Heart right ventricle (tissue), 16 donors: ENCODE measurements at places on chromosomes 12 and 14. TPM values are rescaled to one million over a fixed set of nuclear protein-coding genes. Genes with fewer than 3 reads are reported as not detected.
A peak's percentile ranks its signal among the peaks of the same experiment; 100 is the strongest.

DNA sequence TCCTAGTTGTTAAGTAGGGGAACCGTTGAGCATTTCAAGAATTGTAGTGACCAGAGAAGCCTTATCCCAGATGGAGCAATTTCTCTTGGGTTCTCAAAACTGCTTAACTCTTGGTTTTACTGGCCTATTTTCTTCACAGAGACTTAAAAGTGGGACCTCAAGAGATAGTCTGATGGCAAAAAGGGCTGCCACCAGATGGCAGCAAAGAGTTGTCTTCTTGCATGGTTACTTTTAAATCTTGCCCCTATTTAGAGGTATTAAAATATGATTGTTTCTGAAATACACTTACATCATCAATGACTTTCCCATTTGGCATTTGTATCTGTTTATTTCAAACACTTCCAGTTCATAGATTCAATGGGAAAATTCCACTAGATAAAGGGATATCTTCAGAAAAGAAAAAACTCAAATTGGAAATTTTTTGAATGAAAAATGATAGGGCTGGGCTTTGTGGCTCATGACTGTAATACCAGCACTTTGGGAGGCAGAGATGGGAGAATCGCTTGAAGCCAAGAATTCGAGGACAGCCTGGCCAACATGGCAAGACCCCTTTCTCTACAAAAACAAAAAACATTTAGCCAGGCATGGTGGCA lies 69.9 kb upstream of the CNTN1 start:
- DNase-seq: peak; percentile 16

DNA sequence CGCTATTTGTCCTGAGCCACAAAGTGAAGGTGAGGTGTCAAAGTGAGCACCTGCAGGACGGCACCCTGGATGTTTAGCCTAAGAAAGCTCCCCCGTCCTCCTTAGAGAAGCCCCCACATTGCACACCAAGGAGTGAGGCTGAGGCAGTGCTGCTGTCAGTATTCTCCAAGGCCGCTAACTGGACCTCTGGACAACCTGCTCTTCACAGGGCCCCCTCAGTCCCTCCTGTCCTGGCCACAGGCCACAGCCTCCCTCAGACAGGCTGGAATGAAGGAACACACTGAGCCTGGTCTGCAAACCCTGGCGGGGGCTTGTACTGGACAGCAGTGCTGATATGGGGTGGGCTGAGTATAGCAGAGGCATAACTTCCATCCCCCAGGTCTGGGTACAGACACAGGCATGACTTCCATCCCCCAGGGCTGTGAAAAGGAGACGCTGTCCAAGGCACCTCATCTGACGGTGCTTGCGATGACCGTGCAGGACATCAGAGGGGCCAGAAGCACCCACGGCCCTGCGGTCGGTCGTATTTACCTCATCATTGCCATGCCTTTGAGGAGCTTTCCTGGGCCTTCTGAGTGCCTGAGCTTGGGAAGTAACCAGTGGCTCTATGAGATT lies 82.4 kb upstream of the DIO3 start:
- no peak for DNase-seq

DNA sequence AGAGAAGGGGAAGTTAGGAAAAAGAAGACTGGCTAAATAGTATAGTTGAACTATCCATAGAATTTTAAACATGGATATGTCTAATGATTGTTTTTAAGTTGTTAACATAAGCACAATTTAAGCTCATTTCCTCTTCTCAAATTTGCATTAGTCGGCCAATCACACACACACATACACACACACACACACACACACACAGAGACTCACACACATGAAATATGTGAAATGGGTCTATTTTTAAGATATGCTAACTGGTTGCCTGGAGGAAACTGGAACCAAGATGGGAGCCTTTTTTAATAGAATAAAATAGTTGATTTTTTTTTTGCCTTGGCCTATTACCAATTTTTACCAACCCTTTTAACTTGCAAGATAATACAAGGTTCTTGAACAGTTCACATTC lies 24.0 kb upstream of the STYK1 start:
- DNase-seq: no peak

Gene GUCY2C
- not detected for total RNA-seq

Gene LIN7A
- 10.3 TPM for total RNA-seq

GRCh38 chr14:77290705-77291104 lies 19.7 kb upstream of the NGB start:
- DNase-seq: no peak

Gene CMKLR1
- total RNA-seq: 6.9 TPM

DNA sequence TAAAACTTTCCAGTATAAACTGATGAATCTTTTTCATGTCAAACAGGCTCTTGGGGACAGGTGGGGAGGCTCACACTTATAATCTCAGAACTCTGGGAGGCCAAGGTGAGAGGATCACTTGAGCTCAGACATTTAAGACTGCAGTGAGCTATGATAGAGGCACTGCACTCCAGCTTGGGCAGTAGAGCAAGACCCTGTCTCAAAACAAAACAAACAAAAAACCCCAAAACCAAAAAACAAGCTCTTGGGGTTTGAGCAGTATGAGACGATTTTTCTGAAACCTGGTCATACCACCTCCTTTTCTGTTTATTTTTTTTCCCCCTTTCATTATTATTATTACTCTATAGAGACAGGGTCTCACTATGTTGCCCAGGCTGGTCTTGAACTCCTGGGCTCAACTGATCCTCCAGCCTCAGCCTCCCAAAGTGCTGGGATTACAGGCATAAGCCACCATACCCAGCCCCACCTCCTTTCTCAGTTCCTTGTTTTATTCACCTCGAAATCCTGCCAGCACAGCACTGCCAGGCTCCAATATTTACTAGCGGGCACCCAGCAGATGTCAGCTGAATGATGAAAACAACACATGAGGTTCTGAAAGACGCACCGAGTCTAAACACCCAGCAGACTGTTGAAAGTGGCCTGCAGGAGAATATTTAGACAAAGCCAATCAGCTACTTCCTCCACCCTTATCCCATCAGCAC lies 19.5 kb upstream of the CDK17 start:
- DNase-seq: no peak
